ENCODE measurements at places on chromosomes 3 and 15.

GRCh38 chr3:143820466-143821221 lies 27.6 kb downstream of the SLC9A9 start:
- DNase-seq, result no peak

DNA sequence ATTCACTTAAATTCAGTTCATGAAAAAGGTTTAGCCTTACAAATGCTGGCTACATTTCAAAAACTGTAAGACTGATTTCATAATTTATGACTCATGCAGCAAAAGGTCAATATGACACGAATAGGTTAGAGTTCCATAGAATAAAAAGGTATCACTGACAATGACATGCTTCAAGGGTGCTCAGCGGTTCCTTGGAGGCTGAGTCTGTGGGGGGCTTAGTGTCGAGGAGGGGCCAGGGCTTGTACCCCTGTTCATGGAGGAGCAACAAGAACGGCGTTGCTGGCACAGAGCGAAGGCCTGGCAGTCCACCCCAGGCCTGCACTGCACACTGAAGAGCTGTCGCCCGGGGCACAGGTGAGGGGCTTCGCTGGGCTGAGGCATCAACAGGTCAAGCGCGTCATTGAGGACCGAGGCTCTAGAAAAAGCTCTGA lies 174.2 kb downstream of the NR1D2 start:
- DNase-seq, result no peak

GRCh38 chr3:88444251-88444650 lies 294.5 kb downstream of the C3orf38 start:
- DNase-seq, result no peak

GRCh38 chr3:111859974-111860859 lies 1.2 kb downstream of the PHLDB2 start:
- peak; percentile 41 for DNase-seq

Measured in activated T-helper 1 cell treated with Interleukin-2 at 50 U/mL for 16 hours (primary cell).